ENCODE measurements at places on chromosomes 5 and 9. TPM values are rescaled to one million over a fixed set of nuclear protein-coding genes. Genes with fewer than 3 reads are reported as not detected.

Gene IRX2
- 0.33 TPM for total RNA-seq

DNA sequence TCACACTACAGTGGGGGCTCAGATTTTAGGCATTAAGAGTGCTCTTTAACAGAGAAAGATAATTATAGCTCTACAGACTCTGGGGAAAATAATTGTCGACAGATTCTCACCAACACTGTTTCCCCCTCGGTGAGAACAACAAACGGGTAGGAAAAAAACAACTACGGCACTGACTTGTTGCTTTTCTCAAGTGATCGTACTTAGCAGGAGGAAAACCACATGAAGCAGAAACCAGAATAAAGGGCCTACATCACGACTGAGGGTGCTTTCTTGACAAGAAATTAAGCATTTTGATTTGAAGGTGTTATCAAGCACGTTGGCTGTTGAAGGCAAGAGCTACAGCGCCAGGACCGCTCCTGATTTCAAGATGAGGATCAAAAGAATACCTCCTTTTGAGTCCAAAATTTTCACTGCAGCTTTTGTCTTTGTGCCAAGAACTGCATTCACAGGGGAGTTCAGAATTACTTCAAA lies 27.2 kb upstream of the CER1 start:
- no peak for DNase-seq

DNA sequence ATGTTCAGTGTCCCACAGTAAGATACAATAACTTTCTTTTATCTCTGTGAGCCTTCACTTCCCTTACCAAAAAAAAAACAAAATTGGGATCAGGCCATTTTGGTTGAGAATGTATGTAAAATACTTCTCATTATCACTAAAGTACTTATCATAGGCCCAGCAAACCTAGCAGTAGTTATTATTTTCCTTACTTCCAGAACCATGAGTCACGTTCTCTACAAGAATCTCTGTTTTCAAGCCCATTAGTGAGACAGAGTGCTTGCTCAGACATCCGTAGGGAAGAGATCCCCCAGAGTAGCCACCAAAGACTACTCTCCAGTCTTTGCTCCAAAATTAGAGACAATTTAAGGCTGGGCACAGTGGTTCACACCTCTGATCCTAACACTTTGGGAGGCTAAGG lies 103.9 kb upstream of the NR5A1 start:
- DNase-seq: peak; percentile 60

DNA sequence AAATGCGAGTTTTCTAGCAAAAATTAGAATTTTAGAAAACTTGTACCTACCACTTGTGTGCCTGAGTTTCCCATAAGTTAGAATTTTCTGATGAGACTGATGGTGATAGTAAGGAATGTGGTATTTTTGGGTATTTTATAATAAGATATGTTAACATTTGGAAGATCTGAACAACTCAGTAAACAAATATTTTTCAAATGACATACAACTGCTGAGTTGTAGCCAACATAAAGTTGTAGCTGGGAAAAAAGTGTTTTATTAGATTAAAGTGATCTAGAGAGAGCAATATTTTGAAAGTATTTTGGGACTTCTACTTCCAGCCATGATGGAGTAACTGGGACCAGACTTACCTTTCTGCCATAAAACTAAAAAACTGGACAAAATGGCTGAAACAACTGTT lies 37.9 kb downstream of the GEMIN5 start:
- no peak for DNase-seq

DNA sequence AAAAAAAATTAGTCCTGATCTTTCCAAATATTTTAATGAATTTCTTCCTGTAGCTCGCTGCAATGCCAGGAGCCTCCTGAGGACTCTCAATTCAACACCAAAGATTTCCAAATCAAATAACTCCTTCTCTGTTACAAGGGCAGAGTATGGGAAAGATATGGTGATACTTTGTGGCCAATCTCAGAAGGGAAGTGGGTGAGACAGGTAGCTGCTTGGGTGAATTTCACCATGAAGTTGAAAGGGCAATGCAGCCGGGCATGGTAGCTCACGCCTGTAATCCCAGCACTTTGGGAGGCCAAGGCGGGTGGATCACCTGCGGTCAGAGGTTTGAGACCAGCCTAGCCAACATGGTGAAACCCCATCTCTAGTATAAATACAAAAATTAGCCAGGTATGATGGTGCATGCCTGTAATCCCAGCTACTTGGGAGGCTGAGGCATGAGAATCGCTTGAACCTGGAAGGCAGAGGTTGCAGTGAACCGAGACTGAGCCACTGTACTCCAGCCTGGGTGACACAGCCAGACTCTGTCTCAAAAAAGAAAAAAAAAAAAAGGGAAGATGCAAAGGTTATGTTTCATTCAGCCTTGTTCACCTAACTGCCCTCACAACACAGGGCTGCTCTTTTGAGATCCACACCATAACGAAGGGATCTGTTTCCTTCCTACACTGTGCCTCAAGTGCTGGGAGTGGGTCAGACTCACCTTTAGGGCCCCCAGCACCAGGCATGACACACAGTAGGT lies 58.6 kb downstream of the PTPN3 start:
- no peak for DNase-seq

DNA sequence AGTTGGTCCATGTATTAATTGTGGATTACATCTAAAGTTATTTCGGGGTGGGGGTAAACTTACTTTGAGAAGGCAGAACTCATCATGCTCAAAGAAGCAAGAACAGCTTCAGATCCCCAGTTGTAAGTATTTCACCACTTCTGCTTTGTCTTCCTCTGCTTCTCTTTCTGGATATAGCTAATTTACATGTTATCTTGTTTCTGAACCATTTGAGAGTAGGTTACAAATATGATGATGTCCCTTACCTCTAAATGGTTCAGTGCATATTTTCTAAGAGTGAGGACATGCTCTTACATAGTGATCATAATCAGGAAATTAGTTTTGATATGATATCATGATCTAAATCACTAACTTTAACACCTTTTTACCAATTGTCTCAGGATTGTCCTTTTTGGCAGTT lies 11.9 kb downstream of the TRIO start:
- no peak for DNase-seq

Gene CLIC3
- total RNA-seq: 3.5 TPM

Gene HTR4
- total RNA-seq: not detected

Gene IGIP
- total RNA-seq: 13.4 TPM

Gene SLC45A2
- total RNA-seq: under 0.01 TPM

Gene DCTN4
- 67.2 TPM for total RNA-seq

GRCh38 chr5:20224966-20225365 lies 237.0 kb upstream of the CDH18 start:
- no peak for DNase-seq

DNA sequence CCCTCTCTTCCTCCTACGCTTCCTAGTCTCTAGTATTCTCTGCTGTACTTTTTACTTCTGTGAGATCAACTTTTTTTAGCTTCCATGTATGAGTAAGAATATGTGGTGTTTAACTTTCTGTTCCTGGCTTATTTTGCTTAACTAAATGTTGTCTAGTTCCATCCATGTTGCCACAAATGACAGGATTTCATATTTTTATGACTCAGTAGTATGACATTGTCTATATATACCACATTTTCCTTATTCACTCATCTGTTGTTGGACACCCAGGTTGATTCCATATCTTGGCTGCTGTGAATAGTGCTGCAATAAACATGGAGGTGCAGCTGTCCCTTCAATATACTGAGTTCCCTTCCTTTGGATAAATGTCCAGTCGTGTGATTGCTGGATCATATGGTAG lies 34.8 kb downstream of the FGD3 start:
- no peak for DNase-seq

DNA sequence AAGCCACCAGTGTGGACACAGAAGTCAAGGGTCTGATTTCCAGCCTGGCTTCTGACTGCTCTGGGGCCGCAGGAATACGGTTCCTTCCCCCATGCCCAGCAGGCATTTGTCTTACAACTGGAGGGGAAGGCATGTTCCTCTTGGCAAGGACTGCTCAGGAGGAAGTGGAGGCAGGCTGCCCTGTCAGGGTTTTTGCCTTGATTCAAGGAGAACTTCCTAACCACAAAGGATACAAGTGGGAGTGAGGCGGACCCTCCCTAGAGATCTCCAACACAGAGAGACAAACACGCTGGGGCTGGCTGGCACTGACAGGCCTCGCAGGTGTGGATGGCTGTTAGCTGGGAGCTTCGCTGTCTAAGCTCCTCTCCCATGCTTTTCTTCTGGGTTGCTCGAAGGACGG lies 19.1 kb downstream of the TGFBI start:
- no peak for DNase-seq

DNA sequence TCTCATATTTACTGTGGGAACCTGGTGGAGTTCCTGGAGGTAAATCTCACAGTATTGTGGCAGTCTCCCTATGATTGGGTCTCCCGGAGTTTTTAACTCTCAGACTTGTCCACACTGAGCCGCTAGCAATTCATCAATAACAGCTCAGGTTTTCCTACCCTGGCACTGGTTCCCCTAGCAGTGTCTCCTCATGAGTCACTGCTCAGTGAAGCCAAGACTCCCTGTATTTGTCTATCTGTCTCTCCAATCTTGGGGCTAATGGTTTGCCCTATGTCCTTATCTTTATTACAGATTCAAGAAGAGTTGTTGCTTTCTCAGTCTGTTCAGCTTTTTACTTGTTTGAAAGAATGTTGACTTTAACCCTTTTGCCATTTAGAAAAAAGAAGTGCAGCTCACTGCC lies 176.7 kb upstream of the FGF10 start:
- DNase-seq: peak; percentile 46

Gene QRFP
- total RNA-seq: not detected

- no peak for DNase-seq
Measured at GRCh38 chr5:39260095-39260494, 40.7 kb upstream of the FYB1 start.

Gene EDIL3
- 9.2 TPM for total RNA-seq

DNA sequence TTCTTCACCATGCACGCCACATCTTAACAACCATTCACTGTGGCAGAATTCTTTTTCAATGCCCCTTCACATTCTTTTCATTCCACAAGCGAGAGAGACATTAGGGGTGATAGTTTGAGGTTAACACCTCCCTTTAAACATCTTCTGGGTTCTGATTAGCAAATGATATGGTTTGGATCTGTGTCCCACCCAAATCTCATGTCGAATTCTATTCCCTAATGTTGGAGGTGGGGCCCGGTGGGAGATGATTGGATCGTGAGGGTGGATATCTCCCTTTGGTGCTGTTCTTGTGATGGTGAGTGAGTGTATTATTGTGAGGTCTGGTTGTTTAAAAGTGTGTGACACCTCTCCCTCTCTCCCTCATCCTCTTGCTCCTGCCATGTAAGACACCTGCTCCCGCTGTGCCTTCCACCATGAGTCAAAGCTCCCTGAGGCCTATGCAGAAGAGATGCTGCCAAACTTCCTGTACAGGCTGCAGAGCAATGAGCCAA lies 46.1 kb upstream of the RAI14 start:
- DNase-seq: peak; percentile 75

DNA sequence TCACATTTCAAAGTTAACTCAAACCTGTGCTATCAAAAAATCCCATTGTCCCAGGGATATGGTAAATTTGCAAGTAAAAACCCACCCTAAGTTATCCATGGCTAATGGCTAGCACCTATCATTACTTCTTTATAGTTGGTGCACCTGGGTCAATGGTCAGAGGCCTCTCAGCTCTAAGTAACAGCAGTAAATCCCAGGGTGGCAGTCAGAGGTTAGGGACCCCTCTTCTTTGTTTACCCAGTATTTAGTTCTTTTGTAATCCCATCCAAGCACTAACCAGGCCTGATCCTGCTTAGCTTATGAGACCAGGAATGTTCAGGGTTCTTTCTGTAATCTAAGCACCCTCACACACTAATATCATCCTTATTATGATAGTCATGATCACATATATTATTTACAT lies 52.1 kb upstream of the WWC1 start:
- no peak for DNase-seq

Gene SH3GL2
- total RNA-seq: under 0.01 TPM

GRCh38 chr9:20085842-20086241 lies 297.0 kb upstream of the SLC24A2 start:
- DNase-seq: no peak

GRCh38 chr9:99544526-99544925 lies 277.2 kb upstream of the NR4A3 start:
- DNase-seq: no peak

DNA sequence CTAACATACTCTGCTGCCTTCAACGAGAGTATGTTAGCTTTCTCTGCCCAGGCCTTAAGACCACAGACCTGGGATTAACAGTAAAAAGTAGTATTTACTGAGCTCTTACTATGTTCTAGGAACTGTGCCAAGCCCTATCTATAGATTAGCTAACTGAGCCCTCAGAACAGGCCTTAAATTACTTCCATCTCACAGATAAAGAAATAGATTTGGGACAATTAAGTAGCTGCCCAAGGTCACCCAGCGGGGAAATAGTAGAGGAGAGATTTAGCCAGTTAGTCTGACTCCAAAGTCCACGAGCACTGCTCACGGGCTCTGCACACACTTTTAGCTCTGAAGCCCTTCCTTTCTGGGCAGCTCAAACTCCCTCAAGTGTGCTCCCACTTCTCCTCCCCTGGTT lies 64.5 kb upstream of the EQTN start:
- no peak for DNase-seq

- peak; percentile 52 for DNase-seq
Measured at GRCh38 chr5:16160706-16161105, 18.9 kb downstream of the MARCHF11 start.

DNA sequence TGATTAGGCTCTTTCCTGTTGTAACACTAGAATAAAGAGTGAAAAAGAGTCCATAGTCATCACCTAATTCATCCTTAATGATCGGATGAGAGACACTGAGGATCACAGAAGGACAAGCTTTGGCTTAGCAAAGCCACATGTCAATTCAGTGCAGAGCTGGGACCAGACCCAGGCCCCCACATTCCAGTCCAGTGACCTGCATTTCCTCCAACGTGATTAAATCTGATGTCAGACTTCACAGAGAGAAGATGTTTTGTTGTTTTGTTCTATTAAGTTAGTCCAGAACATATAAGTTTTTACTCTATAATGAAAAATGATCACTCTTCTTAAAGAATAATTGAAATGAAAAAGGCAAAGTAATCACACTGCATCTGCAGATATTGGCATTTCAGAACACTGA lies 377.9 kb upstream of the PAPPA start:
- no peak for DNase-seq

Gene BTF3
- total RNA-seq: 207 TPM
